ENCODE measurements at places on chromosomes 1 and 21. TPM values are rescaled to one million over a fixed set of nuclear protein-coding genes. Genes with fewer than 3 reads are reported as not detected.

- H3K4me3 ChIP-seq: no peak overlapping the region
- peaks cover 13% of the 10 kb centered on the region for H3K27me3 ChIP-seq
- H3K27ac ChIP-seq: no peak overlapping the region
Measured at GRCh38 chr1:76191561-76191960, 117.0 kb downstream of the ST6GALNAC3 start.

GRCh38 chr21:46482225-46482845, 23.6 kb downstream of the DIP2A start:
- H3K4me1 ChIP-seq: peaks cover 27% of the 10 kb centered on the region
- no peak for DNase-seq
- peaks cover 8% of the 10 kb centered on the region for H3K36me3 ChIP-seq
- no peaks in the 10 kb centered on the region for H3K27me3 ChIP-seq

- no peak overlapping the region for H3K4me3 ChIP-seq
- peaks cover 42% of the 10 kb centered on the region for H3K27me3 ChIP-seq
- H3K27ac ChIP-seq: no peak overlapping the region
- peaks cover 2% of the 10 kb centered on the region for H3K4me1 ChIP-seq
Measured at GRCh38 chr1:51340380-51340779, 10.0 kb upstream of the TTC39A start.

DNA sequence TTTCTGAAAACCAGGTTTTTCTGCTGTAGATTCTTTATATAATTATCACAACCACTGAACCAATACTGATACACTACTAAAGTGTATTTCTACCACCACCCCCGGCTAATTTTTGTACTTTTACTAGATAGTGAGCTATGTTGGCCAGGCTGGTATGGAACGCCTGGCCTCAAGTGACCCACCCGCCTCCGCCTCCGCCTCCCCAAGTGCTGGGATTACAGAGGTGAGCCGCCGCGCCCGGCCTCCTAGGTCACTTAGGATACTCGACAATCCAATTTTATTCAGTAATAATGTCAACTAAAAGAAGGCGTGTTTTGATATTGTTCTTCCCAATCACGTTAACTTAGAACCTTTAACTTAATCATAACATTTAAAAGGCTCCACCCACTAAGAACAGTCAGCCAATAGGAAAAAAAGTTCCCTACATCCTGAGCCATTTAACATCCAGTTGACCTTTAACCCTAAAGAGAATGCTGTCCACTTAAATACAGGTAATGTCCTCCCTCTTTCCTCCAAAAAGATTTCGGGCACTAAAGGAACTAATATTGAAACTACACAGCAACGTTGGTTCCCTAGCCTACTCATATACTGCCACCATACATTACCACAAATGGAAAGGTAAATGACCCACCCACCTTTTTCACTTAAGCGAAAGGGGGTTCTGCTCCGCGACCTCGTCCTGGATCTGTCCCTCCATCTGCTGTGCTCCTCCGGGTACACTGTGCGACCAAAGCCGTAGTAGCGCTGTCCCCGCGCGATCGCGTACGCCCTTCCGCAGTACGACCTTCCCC, 1.2 kb downstream of the RSRP1 start:
- no peak for DNase-seq
- H3K27ac ChIP-seq: peak overlapping the region; percentile 99
- H3K4me3 ChIP-seq: peak overlapping the region; percentile 98
- H3K36me3 ChIP-seq: peaks cover 7% of the 10 kb centered on the region
- no peaks in the 10 kb centered on the region for H3K27me3 ChIP-seq

- no peak overlapping the region for H3K4me3 ChIP-seq
- H3K4me1 ChIP-seq: peaks cover 3% of the 10 kb centered on the region
Measured at GRCh38 chr21:36732217-36732616, 33.3 kb downstream of the SIM2 start.

DNA sequence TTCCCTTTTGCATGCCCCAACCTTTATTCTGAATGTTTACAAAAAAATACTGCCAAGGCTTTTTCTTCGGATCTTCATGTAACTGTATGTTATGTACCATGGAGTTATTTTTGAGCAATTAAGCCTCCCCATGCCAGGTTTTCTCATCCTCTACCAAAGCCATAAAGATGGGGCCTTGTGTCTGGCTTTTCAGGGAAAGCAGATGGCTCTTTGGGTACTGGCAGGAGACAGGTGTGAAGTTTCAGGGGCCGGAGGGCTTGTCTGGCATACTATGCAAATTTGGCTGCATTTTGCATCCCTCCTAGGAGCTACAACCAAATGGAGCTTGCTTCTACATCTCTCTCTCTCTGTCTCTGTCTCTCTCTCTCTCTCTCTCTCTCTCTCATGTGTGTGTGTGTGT, 28.1 kb upstream of the PLXNA2 start:
- H3K4me3 ChIP-seq: no peak overlapping the region
- H3K27ac ChIP-seq: no peak overlapping the region
- H3K4me1 ChIP-seq: no peaks in the 10 kb centered on the region
- H3K36me3 ChIP-seq: peaks cover 5% of the 10 kb centered on the region
- no peak for DNase-seq

DNA sequence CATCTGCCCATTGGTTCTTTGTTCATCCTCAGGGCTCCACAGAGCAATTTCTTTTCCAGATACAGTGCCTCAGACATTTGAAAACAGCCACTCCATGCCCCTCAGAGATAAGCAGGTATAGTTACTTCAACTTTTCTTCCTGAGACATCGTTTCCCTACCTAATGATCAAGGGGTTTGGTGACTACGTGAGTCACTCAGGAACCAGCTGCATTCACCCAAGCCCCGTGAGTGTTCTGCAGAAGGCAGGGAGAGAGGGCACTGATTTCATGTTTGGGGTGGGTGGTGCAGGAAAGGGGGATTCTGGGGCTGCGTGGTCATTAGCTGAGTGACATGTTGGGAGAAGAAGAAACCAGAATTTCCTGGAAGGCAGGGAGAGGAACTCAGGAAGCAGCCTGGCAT, 25.0 kb downstream of the NCF2 start:
- H3K36me3 ChIP-seq: no peaks in the 10 kb centered on the region
- no peak overlapping the region for H3K27ac ChIP-seq
- no peaks in the 10 kb centered on the region for H3K27me3 ChIP-seq
- no peak for DNase-seq
- peaks cover 10% of the 10 kb centered on the region for H3K4me1 ChIP-seq

- no peak overlapping the region for H3K27ac ChIP-seq
- H3K4me1 ChIP-seq: no peaks in the 10 kb centered on the region
- peaks cover 2% of the 10 kb centered on the region for H3K36me3 ChIP-seq
- H3K27me3 ChIP-seq: no peaks in the 10 kb centered on the region
- H3K4me3 ChIP-seq: no peak overlapping the region
Measured at GRCh38 chr1:93525431-93525830, 77.5 kb downstream of the FNBP1L start.

DNA sequence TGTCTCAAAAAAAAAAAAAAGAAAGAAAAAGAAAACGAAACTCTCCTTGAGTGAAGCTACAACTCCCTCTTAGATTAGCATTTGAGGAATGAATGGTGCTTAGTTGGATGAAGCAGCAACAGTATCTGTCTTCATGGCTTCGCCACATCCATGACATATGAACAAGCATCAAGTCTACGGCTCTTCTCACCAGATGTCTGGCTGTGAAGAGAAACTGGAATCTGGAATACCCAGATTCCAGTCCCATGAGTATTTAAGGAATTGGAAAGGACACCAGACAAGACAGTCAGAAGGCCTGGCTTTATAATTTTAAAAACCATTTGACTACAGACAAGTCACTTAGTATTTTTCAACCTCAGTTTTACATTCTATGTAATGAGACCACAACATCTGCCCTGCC, 38.0 kb upstream of the TADA1 start:
- H3K27me3 ChIP-seq: peaks cover 29% of the 10 kb centered on the region

DNA sequence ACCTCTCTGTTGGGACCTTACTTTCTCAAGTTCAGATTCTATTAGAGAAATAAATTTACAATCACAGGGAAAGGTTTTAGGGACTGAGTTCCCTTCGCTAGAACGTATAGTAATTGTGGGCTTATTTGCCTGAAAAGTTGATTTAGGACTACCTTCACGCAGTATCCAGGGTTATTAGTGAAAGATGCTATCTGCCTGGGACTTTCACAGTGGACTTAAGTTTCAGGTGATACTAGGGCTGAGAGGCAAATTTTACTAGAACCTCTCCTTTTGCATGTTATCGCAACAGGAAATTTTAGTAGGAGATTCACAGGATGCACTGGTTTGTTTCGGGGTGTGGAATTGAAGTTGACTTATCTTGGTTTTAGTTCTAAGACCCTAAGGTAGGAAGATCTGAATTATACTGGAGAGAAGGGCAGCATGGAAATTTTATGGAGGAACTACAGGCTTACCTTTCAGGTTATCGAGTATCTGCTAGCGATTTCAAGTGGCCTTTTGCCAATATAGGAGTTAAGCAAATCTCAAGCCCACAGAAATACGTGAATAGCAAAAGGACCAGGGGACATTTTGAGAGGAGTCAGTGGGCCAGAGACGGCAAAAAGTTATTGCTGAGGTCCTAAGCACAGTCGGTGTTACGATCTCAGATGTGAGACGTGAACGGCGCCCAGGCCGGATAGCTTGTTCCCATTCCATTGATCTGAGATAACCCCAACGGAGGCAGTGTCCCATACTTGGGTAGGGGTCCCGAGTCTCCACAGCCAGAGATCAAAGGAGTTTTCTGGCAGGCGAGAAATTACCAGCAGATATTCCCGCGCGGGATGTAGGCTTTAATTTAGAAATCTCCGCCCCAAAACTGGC, 723 bp upstream of the GNAI3 start:
- no peaks in the 10 kb centered on the region for H3K27me3 ChIP-seq
- no peak for DNase-seq
- peaks cover 30% of the 10 kb centered on the region for H3K4me1 ChIP-seq
- peak overlapping the region; percentile 99 for H3K27ac ChIP-seq

GRCh38 chr1:14672005-14672404, 73.5 kb downstream of the KAZN start:
- DNase-seq: no peak
- no peak overlapping the region for H3K27ac ChIP-seq
- H3K36me3 ChIP-seq: no peaks in the 10 kb centered on the region

GRCh38 chr1:170670802-170671628, 7.1 kb downstream of the PRRX1 start:
- H3K27me3 ChIP-seq: peaks cover 91% of the 10 kb centered on the region
- DNase-seq: no peak
- no peak overlapping the region for H3K27ac ChIP-seq
- H3K36me3 ChIP-seq: peaks cover 9% of the 10 kb centered on the region

- no peak for DNase-seq
- peaks cover 26% of the 10 kb centered on the region for H3K27me3 ChIP-seq
- H3K36me3 ChIP-seq: no peaks in the 10 kb centered on the region
- H3K4me3 ChIP-seq: no peak overlapping the region
- no peak overlapping the region for H3K27ac ChIP-seq
Measured at GRCh38 chr1:204350857-204351573, 8.7 kb downstream of the PLEKHA6 start.

GRCh38 chr21:29246614-29247013, 52.1 kb upstream of the BACH1 start:
- no peaks in the 10 kb centered on the region for H3K36me3 ChIP-seq
- H3K27ac ChIP-seq: no peak overlapping the region
- peaks cover 4% of the 10 kb centered on the region for H3K4me1 ChIP-seq

GRCh38 chr1:200221614-200222282, 188.1 kb downstream of the ZNF281 start:
- no peak for DNase-seq
- H3K36me3 ChIP-seq: peaks cover 4% of the 10 kb centered on the region
- H3K4me1 ChIP-seq: peaks cover 18% of the 10 kb centered on the region
- no peak overlapping the region for H3K27ac ChIP-seq

GRCh38 chr21:45499970-45500577, 42.2 kb downstream of the SLC19A1 start:
- peaks cover 8% of the 10 kb centered on the region for H3K4me1 ChIP-seq
- no peak overlapping the region for H3K27ac ChIP-seq
- no peak overlapping the region for H3K4me3 ChIP-seq
- H3K27me3 ChIP-seq: no peaks in the 10 kb centered on the region
- H3K36me3 ChIP-seq: no peaks in the 10 kb centered on the region
- DNase-seq: no peak

The LCE1D gene
- not detected for total RNA-seq

The AADACL4 gene
- total RNA-seq: not detected

The COL8A2 gene
- 0.25 TPM for total RNA-seq

The S100A7 gene
- total RNA-seq: not detected

The HLX gene
- total RNA-seq: 0.26 TPM

The DNAI4 gene
- total RNA-seq: 7.2 TPM

The SYTL1 gene
- total RNA-seq: 261 TPM

The FCRLA gene
- total RNA-seq: 3.5 TPM

Data from T-helper 17 cell (primary cell).